CD4-positive, alpha-beta T cell (primary cell): ENCODE measurements at places on chromosomes 12 and 14.

GRCh38 chr12:18461758-18462157 lies 200.4 kb downstream of the PIK3C2G start:
- DNase-seq: no peak

DNA sequence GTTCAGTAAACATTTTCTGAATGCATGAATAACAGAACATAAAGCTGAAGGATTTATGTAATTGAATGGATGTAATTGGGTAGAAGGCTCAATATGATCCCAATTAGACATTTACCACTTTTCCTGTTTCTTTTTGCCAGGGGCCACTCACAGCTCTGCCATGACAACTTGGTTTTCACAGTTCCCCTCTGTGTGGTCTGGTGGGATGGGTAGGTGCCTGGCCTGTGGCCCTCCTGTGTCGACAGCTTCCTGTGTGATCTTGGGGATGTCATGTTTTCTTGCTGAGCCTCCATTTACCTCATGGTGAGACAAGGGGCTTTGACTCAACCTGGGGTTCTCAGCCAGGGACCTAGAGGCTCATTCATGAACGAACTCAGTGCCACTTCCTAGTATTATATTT lies 12.6 kb upstream of the SERPINA10 start:
- DNase-seq: no peak

GRCh38 chr14:104731320-104732294 lies 7.6 kb downstream of the ADSS1 start:
- DNase-seq: no peak

DNA sequence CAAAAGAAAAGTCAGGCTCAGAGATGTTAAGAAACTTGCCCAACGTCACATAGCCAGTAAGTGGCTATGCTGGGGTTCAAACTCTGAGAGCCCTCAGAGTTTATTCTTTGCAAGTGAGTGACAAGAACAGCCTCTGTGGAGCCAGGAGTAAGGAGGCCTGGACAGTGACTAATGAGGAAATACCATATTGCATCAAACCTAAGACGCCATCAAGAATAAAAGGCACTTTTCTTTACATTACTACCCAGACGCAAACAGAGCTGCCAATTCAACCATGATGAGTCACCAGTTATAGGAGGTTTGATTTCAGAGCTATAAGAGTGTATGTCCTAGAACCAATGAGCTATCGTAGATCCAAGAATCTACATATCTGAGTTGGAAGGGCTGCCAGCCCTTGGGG lies 9.4 kb downstream of the TNFRSF1A start:
- no peak for DNase-seq

DNA sequence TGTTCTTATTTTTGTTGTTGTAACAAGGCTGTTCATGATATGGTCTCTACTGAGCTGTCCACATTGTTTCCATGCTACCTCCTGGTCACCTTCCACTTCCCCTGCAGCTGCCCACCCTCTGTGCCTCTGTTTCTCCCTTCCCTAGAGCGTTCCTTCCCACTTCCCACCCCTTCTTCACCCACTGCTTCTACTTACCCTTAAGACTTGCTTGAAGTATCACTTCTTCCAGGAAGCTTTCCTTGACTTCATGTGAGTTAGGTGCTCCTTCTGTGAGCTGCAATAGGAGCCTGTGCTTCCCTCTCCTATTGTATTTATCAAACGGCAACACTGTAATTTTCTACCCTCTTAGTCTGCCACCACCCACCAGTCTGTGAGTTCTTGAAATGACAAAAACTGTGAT lies 286.8 kb upstream of the AMIGO2 start:
- DNase-seq: no peak

GRCh38 chr12:121970581-121971300 lies 50.9 kb upstream of the BCL7A start:
- no peak for DNase-seq

GRCh38 chr12:122503783-122504590 lies 3.3 kb upstream of the ZCCHC8 start:
- DNase-seq: no peak

GRCh38 chr12:49893753-49894750 lies 9.6 kb downstream of the FAIM2 start:
- DNase-seq: no peak

GRCh38 chr12:19168644-19169043 lies 39.1 kb downstream of the PLEKHA5 start:
- DNase-seq: no peak

DNA sequence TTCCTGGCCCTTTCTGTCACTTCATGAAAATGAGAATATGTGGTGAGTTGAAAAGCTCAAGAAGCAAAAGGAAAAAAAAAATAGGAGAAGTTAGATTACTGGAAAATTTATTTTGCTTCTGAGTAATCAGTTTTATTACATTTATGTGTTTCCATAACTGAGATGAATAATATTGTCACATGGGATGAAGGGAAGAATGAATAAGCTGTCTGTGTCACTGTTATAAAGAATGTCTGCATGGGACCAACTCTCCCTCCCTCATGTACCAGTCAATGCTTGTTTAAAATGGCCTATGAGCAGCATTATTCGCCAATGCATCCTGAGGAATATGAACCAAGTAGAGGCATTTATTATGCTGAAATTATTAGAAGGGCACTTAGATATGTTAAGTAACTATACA lies 246.3 kb downstream of the PRKD1 start:
- DNase-seq: no peak

- no peak for DNase-seq
Measured at GRCh38 chr12:50050119-50050385, 7.3 kb upstream of the ASIC1 start.

GRCh38 chr12:111773801-111774551 lies 7.2 kb downstream of the ALDH2 start:
- no peak for DNase-seq

DNA sequence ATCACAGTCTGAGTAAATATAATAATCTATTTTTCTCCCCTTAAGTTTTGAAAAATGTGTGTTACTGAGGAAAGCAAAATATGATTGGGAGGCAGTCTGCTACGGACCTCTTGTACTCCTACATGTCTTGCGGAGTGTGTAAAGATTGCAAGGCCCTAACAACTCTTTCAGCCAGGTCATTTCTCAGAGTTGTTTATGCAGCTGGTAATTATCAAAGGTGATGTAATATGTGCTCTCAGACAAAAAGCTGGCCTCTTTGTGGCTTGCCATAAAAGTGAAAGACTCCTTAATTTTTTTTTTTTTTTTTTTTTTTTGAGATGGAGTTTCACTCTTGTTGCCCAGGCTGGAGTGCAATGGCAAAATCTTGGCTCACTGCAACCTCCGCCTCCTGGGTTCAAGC lies 40.5 kb upstream of the MON2 start:
- DNase-seq: no peak

DNA sequence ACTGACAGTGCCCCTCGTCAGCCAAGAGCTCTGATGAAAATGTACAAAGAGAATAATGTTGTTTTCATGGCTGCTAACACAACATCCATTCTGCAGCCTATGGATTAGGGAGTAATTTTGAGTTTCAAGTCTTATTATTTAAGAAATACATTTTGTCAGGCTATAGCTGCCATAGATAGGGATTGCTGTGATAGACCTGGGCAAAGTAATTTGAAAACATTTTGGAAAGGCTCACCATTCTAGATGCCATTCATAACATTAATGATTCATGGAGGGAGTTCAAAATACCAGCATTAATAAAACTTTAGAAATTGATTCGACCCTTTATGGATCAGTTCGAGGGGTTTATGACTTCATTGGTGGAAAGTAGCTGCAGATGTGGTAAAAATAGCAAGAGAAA lies 149.8 kb downstream of the GPHN start:
- DNase-seq: no peak

GRCh38 chr12:104355630-104356029 lies 52.1 kb downstream of the EID3 start:
- no peak for DNase-seq

- no peak for DNase-seq
Measured at GRCh38 chr12:89122852-89123251, 229.4 kb downstream of the DUSP6 start.
